Adipocyte (in vitro differentiated cells): ENCODE measurements at places on chromosomes 2 and 18.

DNA sequence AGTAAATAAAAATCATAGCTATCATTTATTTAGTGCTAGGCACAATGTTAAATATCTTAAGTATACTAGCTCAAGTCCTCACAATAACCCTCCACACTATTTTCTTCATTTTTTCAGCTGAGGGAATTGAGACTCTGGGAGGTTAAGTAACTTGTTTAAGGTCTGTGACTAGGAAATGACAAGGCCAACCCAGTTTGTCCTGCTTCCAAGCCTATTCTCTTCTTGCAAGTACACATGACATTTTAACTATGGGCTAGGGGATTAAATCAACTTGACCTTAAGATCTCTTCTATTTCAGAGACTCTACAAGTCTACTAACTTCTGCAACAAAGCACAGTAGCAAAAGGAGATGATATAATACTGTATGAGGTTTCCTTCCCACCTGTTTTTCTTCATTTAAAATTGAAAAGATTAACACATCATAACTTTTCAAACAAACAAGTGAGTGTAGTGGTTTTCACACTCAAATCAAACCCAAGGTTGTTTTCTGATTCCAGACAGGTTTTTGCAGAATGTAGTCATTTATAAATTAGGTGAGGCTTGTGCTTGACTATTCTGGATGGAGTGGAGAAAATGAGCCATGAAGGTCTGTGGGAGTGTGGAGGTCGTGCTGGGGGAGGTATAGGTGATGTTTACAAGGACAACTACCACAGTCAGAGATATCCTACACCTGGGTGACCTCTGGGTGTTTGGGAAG, 57.0 kb downstream of the CD28 start:
- DNase-seq: no peak

GRCh38 chr18:24840051-24840450, 379.6 kb downstream of the HRH4 start:
- DNase-seq: no peak

GRCh38 chr18:49096021-49096420, 145.3 kb upstream of the SMAD7 start:
- DNase-seq: no peak

GRCh38 chr2:36733215-36733614, 36.7 kb downstream of the VIT start:
- no peak for DNase-seq

DNA sequence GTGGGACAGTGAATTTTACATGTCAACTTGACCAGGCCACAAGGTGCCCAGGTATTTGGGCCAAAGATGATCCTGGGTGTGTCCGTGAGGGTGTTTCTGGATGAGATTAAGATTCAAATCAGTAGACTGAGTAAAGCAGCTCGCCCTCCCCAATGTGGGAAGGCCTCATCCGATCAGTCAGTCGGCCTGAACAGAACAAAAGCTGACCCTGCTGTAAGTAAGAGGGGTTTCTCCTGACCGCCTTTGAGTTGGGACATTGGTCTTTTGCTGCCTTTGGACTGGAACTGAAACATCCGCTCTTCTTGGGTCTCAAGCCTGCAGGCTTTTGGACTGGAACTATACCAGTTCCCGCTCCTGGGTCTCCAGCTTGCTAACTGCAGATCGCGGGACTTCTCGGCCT, 233.3 kb downstream of the KLHL29 start:
- no peak for DNase-seq

GRCh38 chr2:28602751-28603639, 107.1 kb downstream of the PLB1 start:
- no peak for DNase-seq

- DNase-seq: peak; percentile 37
These were observed 79.6 kb upstream of the LAPTM4A start for GRCh38 chr2:20130821-20131645.

GRCh38 chr2:199223791-199224190, 233.9 kb downstream of the SATB2 start:
- no peak for DNase-seq

- no peak for DNase-seq
These were observed 1.4 kb downstream of the FIGN start for GRCh38 chr2:163734401-163734800.

DNA sequence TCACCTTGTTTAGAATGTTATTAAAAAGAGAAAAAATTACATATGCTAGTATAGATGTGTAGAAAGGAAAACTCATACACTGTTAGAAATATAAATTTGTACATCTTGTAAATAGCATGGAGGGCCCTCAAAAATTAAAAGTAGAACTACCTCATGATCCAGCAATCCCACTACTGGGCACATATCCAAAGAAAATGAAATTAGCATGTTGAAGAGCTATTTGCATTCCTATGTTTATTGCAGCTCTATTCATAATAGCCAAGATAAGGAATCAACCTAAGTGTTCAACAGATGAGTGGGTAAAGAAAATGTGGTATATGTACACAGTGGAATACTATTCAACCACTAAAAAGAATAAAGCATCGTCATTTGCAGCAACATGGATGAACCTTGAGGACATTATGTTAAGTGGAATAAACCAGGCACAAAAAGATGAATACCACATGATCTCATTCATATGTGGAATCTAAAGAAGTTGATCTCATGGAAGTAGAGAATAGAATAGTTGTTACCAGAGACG, 251.5 kb upstream of the THUMPD2 start:
- no peak for DNase-seq

DNA sequence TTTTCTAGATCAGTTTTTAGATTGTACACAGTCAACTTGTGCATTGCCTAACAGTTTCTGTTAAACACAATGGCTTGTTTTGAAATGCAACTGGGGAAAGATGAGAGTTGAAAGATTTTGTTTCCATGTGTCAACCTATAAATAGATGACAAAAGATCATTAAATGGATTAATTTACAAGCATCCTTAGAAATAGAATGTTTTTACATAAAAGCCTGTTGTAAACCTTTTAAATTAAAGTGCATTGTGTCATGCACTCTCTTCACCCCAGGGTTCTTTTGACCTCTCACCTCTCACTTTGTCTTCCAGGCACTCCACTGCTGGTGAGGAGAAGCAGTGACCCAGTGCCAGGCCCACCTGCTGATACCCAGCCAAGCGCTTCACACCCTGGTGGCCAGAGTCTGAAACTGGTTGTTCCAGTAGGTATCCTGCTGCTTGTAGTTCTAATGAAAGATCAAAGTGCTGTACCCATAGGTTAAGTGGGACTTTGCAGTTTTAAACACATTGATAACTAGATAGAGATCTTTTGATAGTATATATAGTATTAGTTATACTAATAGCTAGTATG, 502.1 kb downstream of the PARD3B start:
- no peak for DNase-seq

- no peak for DNase-seq
These were observed 70.9 kb upstream of the LYPD6B start for GRCh38 chr2:148967578-148967977.

GRCh38 chr2:113979191-113980128, 89.6 kb downstream of the ACTR3 start:
- DNase-seq: no peak

GRCh38 chr2:168323529-168324021, 76.2 kb upstream of the STK39 start:
- no peak for DNase-seq

- DNase-seq: peak; percentile 74
These were observed 122.3 kb downstream of the HAUS1 start for GRCh38 chr18:46226461-46226860.

GRCh38 chr2:62406573-62407043, 99.4 kb downstream of the TMEM17 start:
- DNase-seq: no peak

DNA sequence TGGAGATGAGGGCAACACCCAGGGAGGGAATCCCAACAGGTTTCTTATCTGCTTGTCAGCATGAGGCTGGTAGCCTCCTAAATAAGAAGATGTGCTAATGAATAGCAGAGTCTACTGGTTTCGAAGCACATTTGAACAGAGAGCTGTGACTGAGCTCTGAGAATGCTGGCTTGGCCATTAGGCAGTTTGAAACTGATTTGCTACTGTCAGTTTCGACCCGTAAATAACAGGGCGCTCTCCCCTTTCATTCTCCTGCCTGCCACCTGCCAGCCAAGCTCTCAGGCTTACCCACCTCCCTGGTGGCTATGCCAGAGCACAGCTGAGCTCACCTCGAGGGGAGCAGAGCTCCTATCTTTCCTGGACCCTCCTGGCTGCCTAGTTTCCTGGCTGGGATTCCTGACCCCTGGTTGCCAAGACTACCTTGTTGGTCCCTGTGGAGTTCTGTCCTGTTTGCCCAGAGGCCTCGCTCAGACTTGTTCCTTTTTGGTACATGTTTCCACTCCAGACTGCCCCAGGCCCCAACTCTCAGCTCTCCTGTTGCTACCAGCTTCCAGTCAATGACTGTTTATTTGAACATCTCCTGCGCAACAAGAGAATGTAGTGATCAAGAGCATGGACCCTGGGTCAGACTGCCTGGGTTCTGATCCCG, 102.3 kb upstream of the ALPP start:
- no peak for DNase-seq

- DNase-seq: no peak
These were observed 523.3 kb upstream of the SYT4 start for GRCh38 chr18:43800584-43800983.

DNA sequence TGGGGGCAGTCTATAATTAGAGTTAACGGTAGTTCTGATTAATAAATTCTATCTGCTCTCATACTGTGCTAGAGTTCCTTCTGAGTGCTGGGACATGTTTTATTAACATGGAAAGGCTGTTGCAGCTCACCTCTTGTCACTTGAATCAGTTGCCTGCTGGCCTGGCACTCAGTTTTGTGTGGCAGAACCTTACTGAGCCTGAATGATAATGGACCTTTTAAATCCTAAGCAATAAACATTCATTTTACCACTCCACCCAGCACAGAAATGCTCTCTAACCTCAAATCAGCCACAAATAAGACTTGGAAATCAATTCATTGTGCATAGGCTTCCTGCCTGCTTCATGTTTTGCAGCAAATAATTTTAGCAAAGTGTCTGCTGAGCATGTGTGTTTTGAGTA, 115.0 kb upstream of the RBMS1 start:
- no peak for DNase-seq

GRCh38 chr2:159101755-159102489, 133.5 kb downstream of the TANC1 start:
- DNase-seq: no peak

DNA sequence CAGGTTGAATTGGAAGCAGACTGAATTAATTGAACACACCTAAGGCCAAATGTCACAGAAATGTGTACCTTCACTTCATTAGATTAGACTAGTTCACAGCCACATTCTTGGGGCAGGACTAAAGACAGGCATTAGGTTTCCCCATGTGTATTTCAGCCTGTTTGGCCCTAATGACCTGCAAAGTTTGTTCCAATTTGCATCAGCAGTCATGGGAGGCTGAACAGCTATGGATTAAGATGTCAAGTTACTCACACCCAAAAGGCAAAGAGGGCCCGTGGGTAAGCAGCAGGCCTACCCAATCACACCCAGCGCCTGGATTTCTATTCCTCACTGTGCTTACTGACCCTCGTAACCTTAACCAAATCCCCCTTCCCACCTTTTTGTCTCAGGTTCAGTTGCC, 99.6 kb upstream of the RIOK3 start:
- no peak for DNase-seq

- no peak for DNase-seq
These were observed 70.2 kb upstream of the DOK6 start for GRCh38 chr18:69330385-69331005.

DNA sequence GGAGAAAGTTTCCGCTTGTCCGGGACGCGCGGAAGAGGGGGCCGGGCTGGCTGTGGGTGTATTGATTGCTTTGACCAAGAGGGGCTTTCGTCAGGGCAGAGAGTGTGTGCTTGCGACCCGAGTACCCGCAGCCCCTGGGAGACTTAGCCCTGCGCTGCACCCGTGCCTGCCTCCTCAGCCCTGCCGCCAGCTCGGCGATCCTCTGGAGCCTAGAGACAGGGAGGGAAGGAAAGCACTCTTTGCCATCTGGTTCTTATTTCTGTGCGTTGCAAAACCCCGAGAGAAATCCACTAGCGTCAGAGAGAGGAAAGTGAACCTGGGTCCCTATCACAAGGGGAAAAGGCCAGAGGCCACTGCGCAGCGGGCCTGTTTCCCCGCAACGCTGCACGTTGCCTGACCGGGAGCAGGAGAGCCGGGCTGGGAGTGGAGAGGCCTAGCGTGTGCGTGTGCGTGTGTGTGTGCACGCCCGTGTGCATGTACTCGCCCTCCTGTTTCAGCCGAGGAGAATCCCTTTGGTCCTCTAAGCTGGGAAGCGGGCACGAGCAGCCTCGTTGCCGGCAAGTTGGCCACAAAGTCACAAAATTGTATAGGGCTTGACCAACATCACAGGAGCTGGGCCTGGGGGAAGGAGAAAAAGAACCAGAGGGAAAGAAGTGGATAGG, 1.7 kb downstream of the SIX3 start:
- DNase-seq: no peak
